ENCODE measurements at places on chromosomes 1 and 21.
A peak's percentile ranks its signal among the peaks of the same experiment; 100 is the strongest.

GRCh38 chr1:32074841-32075240 is 2.1 kb downstream of the TMEM39B start:
- DNase-seq = no peak

- DNase-seq = no peak
These were observed 18.8 kb downstream of the TNFRSF25 start for GRCh38 chr1:6447016-6447817.

- DNase-seq = no peak
These were observed 784.5 kb downstream of the BRINP3 start for GRCh38 chr1:189693140-189693539.

- DNase-seq = no peak
These were observed 12.0 kb upstream of the A3GALT2 start for GRCh38 chr1:33332881-33333280.

- DNase-seq = no peak
These were observed 23.9 kb upstream of the SAMD11 start for GRCh38 chr1:899636-900317.

DNA sequence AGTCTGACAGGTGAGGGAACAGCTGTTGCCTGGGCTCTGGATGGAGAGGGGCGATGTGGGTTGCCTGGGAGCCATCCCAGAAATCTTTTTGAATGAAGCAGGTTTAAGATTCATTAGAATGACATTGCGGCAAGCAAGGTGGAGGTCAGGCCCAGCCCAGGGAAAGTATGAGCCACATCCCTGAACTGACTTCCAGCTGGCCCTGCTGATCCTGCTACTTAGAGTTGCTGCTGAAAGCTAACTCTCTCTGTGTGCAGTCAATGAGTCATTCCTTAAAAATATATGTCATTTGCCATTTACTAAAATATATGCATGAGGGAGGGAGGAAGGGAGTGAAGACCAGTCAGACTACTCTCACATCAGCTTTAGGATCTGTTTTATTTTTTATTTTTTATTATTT is 54.3 kb upstream of the RAB3GAP2 start:
- no peak for DNase-seq

- peak; percentile 39 for DNase-seq
These were observed 19.8 kb upstream of the SARS1 start for GRCh38 chr1:109193653-109194590.

GRCh38 chr1:153800516-153800915 is 25.3 kb downstream of the SLC27A3 start:
- no peak for DNase-seq

DNA sequence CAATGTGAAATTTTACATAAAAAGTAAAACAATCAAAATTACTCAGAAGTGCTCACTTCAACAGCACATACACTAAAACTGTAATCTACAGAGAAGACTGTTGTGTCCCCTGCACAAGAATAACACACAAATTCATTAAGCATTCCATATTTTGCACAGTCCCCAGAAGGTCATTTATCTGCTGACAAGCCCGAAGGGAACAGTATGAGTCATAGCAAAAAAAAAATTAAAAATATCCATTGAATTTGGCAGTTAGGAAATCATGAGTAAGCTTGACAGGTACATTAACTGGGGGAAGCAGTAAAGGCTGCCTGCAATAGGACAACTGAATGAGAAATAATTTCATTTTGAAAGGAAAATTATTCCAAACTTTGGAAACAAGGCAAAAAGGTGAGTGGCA is 3.3 kb upstream of the CACYBP start:
- no peak for DNase-seq

DNA sequence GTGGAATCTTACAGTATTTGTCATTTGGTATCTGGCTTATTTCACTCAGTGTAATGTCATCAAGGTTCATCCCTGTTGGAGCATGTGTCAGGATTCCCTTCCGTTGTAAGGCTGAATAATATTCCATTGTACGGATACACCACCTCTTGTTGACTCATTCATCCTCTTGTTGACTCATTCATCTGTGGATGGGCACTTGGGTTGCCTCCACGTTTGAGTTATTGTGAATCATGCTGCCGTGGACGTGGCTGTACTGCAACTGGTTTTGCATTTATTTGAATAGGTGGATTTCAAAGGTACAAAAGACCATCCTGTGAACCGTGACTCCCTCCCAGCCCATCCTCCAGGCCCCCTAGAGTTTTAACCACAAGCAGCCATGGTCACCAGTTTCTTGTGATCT is 11.9 kb upstream of the TCP10L start:
- no peak for DNase-seq

- DNase-seq = no peak
These were observed 400.7 kb downstream of the SMYD3 start for GRCh38 chr1:246106342-246106763.

- peak; percentile 28 for DNase-seq
These were observed 74.0 kb upstream of the GPR88 start for GRCh38 chr1:100463791-100464424.

DNA sequence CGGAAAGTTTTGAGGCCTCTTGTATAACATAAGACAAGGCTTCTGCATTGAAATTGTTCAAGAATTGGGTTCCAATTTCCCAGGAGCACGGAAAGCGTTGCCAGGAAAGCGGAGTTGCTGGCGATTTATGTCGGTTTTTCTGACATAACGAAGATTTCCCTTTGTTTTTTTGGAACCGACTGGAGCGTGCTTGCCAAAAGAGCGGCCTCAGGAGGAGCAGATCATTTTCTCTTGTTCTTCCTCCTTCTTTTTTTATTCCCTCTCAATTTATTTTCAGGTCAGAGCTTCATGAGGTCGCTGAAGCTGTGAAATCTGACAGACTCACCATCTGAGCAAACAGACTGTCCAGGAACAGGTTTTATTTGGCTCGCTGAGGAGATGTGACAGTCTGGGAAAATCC is 275.5 kb downstream of the CAMTA1 start:
- DNase-seq = no peak

DNA sequence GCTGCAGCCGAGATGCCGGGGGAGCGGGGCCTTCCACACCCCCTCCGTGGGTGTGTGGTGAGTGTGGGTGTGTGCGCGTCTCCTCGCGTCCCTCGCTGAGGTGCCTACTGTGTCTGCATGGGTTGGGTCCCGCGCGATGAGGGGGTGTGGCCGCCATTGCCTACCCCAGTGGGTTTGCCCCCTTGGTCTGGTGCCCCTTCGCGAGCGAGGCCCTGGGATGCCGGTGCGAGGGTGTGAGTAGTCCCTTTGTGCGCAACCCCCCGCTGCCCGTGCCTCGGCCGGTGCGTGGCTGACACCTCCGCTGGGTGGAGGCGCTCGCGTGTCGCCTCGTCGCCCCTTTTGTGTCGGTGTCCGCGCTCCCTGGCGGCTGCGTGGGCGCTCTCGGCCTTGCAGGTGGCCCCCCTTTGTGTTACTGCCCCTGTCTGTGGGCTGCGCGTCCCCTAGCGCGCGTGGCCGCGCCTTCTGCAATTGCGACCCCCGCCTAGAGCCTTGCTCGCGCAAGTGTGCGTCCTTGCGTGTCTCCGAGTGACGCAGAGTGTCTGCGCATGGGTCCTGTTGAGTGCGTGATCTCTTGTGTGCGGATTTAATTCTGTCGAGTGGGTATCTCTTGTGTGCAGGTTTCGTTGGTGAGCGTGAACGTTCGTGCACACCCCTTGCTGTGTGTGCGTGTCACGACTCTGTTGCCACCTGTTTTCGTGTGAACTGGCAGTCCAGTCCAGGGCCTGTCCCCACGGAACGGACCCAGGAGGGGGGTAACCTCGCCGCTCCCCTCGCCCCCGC is 553 bp downstream of the TTC3 start:
- peak; percentile 65 for DNase-seq

DNA sequence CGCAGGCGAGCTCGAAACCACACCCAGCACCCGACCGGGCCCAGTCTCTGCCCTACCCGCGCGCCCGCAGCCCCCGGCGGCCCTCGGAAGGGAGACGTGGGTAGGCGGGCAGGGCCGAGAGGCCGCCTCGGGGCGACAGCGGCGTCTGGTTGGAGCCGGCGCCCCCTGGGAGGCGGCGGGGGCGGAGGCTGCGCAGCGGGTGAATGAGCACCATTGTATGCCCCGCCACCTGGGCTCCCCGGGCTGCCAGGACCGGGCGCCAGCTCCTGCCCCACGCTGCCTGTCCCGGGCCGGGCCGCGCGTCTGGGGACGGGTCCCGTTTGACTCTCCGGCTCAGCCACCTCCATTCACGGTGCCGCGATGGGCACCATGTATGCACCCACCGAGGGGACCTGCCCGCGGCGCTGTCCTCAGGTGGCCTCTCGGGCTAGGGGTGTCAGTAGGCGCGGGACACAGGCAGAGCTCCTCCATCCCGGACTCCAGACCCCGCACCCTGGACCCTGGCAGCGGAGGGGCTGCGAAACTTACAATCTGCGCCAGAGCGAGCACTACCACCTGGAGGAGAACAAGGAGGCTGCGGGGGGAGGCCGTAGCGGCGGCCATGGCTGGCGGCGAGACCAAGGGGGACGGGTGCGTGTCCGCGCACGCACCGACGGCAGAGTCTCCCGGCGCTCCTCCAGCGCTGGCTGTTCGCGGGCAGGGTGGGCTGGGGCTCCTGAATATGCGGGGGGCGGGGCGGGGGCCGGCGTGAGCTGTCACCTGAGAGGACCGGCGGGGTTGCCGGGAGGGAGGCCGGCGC is at the start of gene COL9A2:
COL9A2 (minus strand) TSS at position 692 of the 799 bp plus-strand sequence; CDS start at position 603, 89 bp downstream.
- peak; percentile 52 for DNase-seq

DNA sequence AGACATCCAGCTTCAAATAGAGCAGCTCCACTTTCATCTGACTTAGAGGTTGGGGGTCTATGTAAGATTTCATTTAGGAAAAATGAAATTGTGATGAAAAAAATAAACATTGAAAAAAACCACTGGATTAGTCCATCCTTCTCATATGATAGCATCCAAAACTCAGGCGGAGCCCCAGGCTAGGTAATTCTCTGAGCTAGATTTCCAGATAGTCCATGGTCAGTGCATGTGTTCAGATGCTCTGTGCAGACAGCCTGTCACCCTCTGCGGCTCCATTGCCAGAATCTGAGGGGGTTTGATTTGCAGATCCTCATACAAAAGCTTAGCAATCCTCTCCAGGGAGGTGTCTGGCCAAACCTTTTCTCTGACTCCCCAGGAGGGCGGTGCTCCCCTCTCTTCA is 49.2 kb downstream of the C8B start:
- no peak for DNase-seq

Data from effector CD4-positive, alpha-beta T cell (primary cell).